Activated CD4-positive, alpha-beta T cell treated with anti-CD3 and anti-CD28 coated beads, Interleukin-2, amount 10 ng/mL, durations not matched to agents 7 days and 5 days (primary cell): ENCODE measurements at places on chromosomes 6 and 20. TPM values are rescaled to one million over a fixed set of nuclear protein-coding genes. Genes with fewer than 3 reads are reported as not detected.

PPP1R14C gene
- total RNA-seq: not detected

NOTCH4 gene
- total RNA-seq: 0.27 TPM

- H3K27ac ChIP-seq: no peak overlapping the region
- DNase-seq: no peak
- no peaks in the 10 kb centered on the region for H3K4me1 ChIP-seq
- no peaks in the 10 kb centered on the region for H3K36me3 ChIP-seq
- no peaks in the 10 kb centered on the region for H3K27me3 ChIP-seq
Measured at GRCh38 chr6:76792394-76792793, 670.9 kb downstream of the HTR1B start.

- H3K27ac ChIP-seq: no peak overlapping the region
- DNase-seq: no peak
- H3K4me3 ChIP-seq: no peak overlapping the region
- H3K36me3 ChIP-seq: peaks cover 2% of the 10 kb centered on the region
Measured at GRCh38 chr6:52548353-52548713, 28.5 kb downstream of the TRAM2 start.

DNA sequence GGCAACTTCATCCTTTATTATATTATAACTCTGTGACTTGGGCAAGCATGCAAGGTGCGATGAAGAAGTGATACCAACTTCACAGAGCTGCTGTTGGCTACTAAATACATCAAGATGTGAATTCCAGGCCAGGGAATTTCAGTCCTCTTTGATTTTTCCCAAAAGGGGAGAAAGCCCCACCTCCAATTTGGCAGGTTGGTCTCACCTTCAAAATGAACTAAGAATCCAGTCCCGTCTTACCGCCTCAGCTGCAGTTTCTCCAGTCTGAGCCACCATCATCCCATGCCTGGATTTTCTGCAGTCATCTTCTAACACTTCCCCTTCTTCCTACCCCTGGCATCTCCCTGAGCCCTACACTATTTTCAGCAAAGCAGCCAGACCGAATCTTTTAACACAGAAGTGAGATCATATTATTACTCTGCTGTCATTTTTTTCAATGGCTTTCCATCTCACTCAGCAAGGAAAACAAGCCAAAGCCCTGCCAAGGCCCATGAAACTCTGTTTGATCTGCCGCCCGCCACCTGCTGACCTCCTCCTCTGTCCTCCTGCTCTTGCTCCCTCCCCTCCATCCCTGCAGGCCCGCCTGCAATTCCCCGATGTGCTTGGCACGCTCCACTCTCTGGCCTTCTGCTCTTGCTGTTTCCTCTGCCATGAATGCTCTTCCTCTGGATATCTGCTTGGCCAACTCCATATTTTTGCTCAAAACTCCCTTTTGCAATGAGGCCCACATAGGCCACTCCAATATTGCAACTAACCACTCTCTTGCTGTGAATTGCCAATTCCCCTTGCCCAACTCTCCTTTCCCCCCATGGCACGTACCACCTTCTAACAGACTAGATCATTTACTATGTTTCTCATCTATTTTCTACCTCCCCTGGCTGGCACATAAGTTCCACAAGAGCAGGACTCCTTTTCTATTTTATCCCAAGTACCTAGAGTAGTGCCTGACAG, 46.0 kb upstream of the TAGAP start:
- H3K27me3 ChIP-seq: no peaks in the 10 kb centered on the region
- no peak overlapping the region for H3K4me3 ChIP-seq
- no peak overlapping the region for H3K27ac ChIP-seq
- DNase-seq: no peak
- peaks cover 28% of the 10 kb centered on the region for H3K4me1 ChIP-seq

TCF15 gene
- total RNA-seq: not detected

DNA sequence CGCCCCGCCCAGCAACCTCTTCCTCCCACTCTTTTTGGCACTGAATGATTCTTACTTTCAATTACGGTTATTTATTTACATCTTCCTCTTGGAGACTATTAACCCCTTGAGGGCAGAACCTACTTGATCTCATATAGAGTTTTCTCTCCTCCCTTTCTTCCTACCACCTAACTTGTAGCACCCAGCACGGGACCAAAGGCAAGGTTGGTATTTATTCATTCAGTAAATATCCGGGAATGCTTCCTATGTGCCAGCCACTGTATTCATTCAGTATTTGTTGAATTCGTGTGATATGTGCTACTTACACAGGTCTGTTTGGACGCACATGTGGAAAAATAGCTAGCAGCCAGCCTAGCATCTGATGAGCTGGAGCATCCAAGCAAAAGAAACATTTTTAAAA, 1.3 kb upstream of the CNKSR3 start:
- H3K36me3 ChIP-seq: no peaks in the 10 kb centered on the region

DNA sequence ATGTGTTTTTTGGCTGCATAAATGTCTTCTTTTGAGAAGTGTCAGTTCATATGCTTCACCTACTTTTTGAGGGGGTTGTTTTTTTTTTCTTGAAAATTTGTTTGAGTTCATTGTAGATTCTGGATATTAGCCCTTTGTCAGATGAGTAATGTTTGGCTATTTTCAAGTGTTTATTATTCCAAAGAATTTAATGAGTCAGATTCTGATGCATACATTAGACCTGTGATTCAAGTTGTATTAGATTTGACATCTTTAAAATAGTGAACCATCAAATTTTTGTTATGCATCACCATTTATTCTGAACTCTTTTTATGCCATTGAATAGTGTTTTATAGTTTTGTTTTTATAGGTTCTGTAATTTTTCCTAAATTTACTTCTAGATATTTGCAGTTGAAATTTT, 319.3 kb downstream of the PKHD1 start:
- no peak overlapping the region for H3K27ac ChIP-seq
- no peaks in the 10 kb centered on the region for H3K4me1 ChIP-seq
- H3K27me3 ChIP-seq: no peaks in the 10 kb centered on the region
- H3K36me3 ChIP-seq: no peaks in the 10 kb centered on the region
- DNase-seq: no peak
- H3K4me3 ChIP-seq: no peak overlapping the region

PTGIS gene
- 0.62 TPM for total RNA-seq

DNA sequence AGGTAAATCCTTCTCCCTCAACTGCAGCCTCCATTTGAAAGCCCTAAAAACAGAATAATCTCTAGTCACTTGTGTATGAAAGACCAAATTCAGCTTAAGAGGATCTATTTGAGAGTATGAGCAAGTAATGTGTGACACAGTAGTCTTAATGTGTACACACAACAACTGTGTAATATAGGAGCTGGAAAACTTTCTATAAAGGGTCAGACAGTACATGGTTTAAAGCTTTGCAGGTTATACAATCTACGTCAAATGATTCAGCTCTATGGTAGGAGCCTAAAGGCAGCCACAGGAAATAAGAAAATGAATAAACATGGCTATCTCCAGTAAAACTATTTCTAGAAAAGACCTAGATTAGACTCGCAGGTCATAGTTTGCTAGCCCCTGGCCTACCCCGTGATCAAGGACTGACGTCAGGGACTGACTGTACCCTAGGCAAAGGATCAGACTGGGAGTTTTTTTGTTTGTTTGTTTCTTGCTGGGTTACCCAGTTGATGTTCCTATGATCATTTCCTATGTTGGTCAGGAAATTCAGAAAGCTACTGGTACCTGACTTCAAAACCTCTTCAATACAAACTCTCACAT, 39.7 kb downstream of the BTBD9 start:
- H3K4me1 ChIP-seq: no peaks in the 10 kb centered on the region
- no peak for DNase-seq
- H3K27me3 ChIP-seq: no peaks in the 10 kb centered on the region
- H3K4me3 ChIP-seq: no peak overlapping the region
- no peaks in the 10 kb centered on the region for H3K36me3 ChIP-seq
- H3K27ac ChIP-seq: no peak overlapping the region

GRCh38 chr6:32148289-32149091, 3.2 kb downstream of the PRRT1 start:
- H3K4me3 ChIP-seq: peak overlapping the region; percentile 65
- H3K4me1 ChIP-seq: peaks cover 30% of the 10 kb centered on the region
- H3K36me3 ChIP-seq: peaks cover 2% of the 10 kb centered on the region
- H3K27me3 ChIP-seq: peaks cover 58% of the 10 kb centered on the region
- peak; percentile 63 for DNase-seq

DNA sequence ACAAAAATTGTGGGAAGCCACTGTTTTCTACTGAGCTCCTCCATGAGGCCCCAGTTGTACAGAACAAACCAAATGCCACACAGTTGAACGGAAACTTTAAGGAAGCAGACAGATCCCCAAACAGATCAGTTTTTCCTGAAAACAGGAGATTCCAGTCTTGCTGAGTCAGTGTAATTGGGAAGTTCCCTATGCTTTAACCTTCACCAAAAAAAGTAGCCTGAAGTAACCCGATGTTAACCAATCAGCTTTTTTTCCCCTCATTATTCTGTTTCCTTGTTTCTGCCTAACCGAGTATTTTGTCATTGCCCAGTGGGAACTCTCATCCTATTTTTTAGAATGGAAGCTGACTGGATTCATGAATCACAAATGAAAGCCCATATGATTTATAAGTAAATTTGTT, 36.7 kb downstream of the MARCKS start:
- peaks cover 8% of the 10 kb centered on the region for H3K27me3 ChIP-seq
- H3K4me3 ChIP-seq: no peak overlapping the region
- DNase-seq: no peak

HLA-DRB1 gene
- 51.4 TPM for total RNA-seq

- no peaks in the 10 kb centered on the region for H3K36me3 ChIP-seq
- no peak for DNase-seq
- no peaks in the 10 kb centered on the region for H3K4me1 ChIP-seq
- H3K27me3 ChIP-seq: no peaks in the 10 kb centered on the region
- no peak overlapping the region for H3K27ac ChIP-seq
Measured at GRCh38 chr20:7226156-7226555, 458.7 kb downstream of the BMP2 start.

DNA sequence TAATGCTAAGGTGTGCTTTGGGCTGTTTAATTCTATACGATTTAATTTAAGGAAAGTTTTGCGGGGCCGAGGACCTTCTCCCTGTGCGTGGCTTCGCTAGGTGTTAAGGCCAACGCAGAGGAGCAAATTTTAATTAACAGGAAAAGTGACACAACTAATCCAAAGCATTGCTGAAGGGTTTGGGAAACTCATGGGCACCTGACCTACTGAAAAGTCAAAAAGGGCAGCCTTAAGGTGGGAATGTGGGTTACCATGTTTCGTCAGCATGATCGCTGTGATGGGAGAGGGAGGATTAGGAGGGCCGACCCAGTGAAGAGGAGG, 415 bp upstream of the CUL9 start:
- peak overlapping the region; percentile 95 for H3K4me3 ChIP-seq
- no peak for DNase-seq
- H3K27ac ChIP-seq: peak overlapping the region; percentile 77
- peaks cover 49% of the 10 kb centered on the region for H3K4me1 ChIP-seq

DNA sequence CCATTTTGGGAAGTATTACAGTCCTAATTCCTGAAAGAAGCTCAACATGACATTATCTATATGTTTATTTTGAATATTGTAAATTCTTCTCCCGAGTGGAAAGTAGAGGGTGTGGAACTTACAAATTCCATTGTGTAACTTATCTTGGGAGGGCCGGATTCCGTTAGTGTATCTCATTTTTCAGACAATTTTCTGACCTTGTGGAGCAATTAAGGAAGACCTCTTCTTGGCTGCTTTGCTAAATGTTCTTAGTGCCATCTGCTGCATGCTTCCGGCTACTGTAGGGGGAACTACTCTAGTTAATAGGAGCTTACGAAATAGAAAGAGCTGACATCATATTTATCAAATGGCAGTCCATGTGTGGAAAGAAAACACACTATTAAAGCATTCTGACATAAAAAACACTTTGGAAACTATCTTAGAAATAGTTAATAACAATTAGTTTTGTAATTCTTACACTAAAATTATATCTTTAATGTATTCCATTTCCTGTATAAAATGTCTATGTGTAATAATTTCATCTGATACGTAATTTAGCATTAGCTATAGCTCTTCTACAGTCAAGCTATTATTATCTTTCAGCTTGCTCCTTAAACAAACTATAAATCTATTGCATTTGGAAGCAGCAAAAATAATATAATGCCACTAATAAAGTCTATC, 41.5 kb upstream of the KCNQ5 start:
- H3K27ac ChIP-seq: no peak overlapping the region
- peaks cover 2% of the 10 kb centered on the region for H3K4me1 ChIP-seq
- no peaks in the 10 kb centered on the region for H3K36me3 ChIP-seq
- H3K27me3 ChIP-seq: peaks cover 1% of the 10 kb centered on the region

DNA sequence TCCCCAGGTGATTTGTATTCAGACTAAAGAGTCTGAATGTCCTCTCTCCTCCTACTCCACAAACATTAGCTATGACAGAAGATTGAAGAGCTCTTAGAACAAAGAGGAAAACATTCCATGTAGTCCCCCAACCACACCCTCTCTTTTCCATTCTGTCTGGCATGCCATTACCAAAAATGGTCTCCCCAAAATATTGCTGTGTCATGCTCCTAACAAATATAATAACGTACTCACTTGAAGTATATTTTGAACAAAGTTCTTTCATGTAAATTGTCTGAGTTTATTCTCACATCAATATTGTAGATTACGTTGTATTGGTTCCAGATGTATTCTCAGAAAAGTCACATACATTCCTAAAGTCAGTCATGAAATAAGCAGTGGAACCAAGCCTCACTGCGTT, 467.3 kb upstream of the IRAK1BP1 start:
- H3K27me3 ChIP-seq: no peaks in the 10 kb centered on the region
- H3K4me1 ChIP-seq: no peaks in the 10 kb centered on the region
- no peak overlapping the region for H3K27ac ChIP-seq
- H3K4me3 ChIP-seq: no peak overlapping the region
- no peaks in the 10 kb centered on the region for H3K36me3 ChIP-seq
- no peak for DNase-seq

DNA sequence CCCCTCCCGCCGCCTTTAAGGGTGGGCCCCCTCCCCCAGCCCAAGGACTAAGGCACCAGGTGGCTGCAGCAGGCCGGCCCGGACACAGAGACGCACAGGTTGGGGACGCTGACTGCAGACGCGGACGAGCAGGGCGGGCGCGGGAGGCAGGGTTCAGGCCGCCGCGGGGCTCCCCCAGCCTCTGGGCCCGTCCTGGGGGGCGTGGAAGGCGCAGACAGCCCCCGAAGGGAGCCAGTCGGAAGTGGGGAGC, 9.3 kb downstream of the DUSP15 start:
- no peak overlapping the region for H3K27ac ChIP-seq
- H3K27me3 ChIP-seq: peaks cover 35% of the 10 kb centered on the region
- peaks cover 17% of the 10 kb centered on the region for H3K4me1 ChIP-seq
- H3K4me3 ChIP-seq: no peak overlapping the region

- peaks cover 9% of the 10 kb centered on the region for H3K4me1 ChIP-seq
- H3K27ac ChIP-seq: no peak overlapping the region
- no peak overlapping the region for H3K4me3 ChIP-seq
- no peaks in the 10 kb centered on the region for H3K27me3 ChIP-seq
- H3K36me3 ChIP-seq: peaks cover 32% of the 10 kb centered on the region
- no peak for DNase-seq
Measured at GRCh38 chr6:42300701-42301100, 83.0 kb upstream of the MRPS10 start.

SEMG1 gene
- total RNA-seq: not detected

DNA sequence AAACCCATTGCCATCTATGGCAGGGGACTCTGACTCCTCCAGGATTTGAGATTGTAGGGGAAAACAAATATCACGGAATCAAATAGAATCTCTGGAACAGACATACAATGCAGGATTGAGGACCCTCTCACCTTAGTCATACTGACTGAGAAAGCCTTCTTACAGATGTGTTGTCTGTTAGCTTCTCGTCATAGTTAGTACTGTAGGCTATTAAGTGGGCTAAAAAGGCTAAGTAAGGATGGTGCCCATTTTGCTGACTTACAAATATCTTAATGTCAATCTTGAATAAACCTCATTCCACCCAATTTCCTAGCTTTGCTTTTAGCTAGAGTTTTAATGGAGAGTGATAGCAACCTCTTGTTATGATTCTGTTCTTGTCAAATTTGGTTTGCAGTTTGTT, 352.4 kb downstream of the QKI start:
- DNase-seq: no peak
- peaks cover 9% of the 10 kb centered on the region for H3K27me3 ChIP-seq
- H3K36me3 ChIP-seq: no peaks in the 10 kb centered on the region
- H3K4me1 ChIP-seq: peaks cover 2% of the 10 kb centered on the region

SRSF3 gene
- total RNA-seq: 441 TPM
